ENCODE measurements at places on chromosomes 3 and 15.

GRCh38 chr3:54671511-54671910 is 256.3 kb downstream of the LRTM1 start:
- DNase-seq: no peak

GRCh38 chr3:44021651-44022594 is 219.8 kb upstream of the TOPAZ1 start:
- no peak for DNase-seq

GRCh38 chr3:171115667-171116066 is 89.1 kb upstream of the SLC2A2 start:
- DNase-seq: no peak

GRCh38 chr3:79973917-79974595 is 206.3 kb upstream of the ROBO1 start:
- DNase-seq: no peak

- no peak for DNase-seq
These were observed 287.8 kb downstream of the XXYLT1 start for GRCh38 chr3:194983121-194983520.

DNA sequence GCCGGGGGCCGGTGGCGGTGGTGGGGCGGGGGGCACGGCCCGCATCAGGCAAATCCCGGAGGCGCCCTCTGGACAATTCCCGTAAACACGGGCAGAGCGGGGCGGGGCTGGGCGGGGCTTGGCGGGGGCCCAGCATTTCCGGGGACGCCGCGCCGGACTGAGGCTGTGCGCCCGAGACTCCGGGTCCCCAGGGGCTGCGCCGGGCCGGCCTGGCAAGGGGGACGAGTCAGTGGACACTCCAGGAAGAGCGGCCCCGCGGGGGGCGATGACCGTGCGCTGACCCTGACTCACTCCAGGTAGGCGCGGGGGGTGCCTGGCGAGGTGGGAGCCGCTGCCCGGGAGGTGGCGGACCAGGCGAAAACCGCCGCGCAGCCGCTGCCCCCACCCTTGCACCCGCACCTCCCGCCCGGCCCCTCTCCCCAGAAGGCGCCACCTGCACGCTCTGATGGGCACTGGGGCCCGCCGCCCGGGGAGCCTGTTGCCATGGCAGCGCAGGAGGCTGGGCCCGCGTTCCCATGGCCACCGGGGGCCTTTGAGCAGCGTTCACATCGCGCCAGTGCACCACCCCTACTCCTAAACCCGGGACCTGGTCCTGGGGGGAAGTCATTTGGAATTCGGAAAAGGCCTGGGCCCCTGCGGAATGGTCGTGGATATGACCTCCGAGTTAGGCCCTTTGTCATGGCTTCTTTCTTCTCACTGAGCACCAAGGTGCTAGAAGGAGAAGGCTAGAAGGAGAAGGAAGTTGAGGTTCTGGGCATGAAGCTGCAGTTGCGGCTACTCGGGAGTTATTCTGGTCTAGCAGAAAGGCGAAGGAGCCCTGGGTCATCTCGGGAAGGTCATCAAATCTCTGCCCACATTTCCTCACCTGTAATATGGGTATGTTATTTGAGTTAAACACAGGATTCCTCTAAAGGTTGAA is 16.1 kb upstream of the SEMA4B start:
- DNase-seq: peak; percentile 20

GRCh38 chr15:48643776-48644466 is 1.6 kb downstream of the FBN1 start:
- DNase-seq: no peak

DNA sequence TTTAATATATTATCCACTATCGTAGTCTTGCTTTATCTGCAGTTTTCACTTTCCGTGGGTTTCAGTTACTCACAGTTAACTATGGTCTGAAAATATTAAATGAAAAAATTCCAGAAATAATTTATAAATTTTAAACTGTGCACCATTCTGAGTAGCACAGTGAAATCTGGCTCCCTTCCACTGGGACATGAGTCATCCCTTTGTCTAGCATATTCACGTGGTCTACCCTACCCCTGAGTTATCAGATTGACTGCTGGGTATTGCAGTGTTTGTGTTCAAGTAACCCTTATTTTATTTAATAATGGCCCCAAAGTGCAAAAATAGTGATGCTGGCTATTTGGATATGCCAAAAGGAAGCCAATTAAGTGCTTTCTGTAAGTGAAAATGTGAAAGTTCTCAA is 539.5 kb upstream of the AGTR1 start:
- DNase-seq: no peak

- DNase-seq: no peak
These were observed 30.8 kb upstream of the ARF4 start for GRCh38 chr3:57627976-57628375.

GRCh38 chr15:52797625-52798501 is 7.7 kb upstream of the ONECUT1 start:
- no peak for DNase-seq

DNA sequence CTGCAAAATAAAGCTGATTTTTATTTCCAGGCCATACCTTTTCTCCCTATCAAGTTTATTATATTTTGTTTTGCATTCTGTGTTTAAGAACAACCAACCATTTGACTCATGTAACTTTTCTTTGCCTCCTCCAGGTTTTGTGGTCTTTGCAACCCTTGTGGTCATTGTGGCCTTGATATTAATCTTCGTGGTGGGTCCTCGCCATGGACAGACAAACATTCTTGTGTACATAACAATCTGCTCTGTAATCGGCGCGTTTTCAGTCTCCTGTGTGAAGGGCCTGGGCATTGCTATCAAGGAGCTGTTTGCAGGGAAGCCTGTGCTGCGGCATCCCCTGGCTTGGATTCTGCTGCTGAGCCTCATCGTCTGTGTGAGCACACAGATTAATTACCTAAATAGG is 27.6 kb downstream of the NIPA2 start:
- no peak for DNase-seq

DNA sequence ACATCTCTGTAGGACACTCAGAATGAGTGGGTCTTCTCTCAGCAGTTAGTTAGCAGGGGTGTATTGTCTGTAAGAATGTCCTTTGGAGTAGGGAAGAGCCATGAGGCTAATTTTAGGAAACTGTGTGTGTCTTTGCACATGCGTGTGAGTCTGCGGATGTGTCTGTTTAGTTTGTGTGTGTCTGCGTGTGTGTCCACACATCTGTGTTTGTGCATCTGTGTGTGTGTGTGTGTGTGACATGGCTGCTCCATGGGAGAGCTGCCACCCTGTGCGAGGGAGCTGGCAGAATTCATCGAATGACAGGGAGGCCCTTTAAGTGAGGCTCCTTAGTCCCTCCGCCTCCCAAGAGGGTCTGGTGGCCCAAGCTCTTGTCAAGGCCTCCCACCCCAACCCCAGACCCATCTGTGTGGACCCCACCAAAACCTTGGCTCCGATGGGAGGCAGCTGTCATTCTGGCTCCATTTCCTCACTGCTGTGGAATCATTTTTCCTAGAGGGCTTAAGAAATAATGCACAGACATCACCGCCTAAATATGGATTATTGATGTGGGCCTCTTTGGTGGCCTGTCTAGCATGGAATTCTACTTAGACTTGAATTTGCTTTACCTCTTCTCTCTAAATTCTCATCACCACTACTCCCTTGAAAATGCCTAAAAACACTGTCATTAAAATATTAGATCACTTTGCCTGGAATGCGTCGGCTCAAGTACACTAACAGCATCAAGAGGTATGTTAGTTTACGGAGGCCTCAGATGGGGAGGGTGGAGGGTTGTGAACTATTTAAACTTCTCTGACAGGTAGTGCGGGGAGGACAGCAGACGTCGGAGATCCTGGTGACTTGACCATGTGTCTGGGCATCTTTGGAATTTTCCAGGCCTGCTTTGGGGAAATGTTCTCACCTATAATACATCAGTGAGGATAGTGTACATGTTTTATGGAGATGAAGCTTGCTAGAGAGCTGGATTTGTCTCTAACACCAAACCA is 9.4 kb downstream of the ESYT3 start:
- DNase-seq: no peak

- DNase-seq: peak; percentile 33
These were observed 624 bp downstream of the AKAP13 start for GRCh38 chr15:85380812-85381642.

DNA sequence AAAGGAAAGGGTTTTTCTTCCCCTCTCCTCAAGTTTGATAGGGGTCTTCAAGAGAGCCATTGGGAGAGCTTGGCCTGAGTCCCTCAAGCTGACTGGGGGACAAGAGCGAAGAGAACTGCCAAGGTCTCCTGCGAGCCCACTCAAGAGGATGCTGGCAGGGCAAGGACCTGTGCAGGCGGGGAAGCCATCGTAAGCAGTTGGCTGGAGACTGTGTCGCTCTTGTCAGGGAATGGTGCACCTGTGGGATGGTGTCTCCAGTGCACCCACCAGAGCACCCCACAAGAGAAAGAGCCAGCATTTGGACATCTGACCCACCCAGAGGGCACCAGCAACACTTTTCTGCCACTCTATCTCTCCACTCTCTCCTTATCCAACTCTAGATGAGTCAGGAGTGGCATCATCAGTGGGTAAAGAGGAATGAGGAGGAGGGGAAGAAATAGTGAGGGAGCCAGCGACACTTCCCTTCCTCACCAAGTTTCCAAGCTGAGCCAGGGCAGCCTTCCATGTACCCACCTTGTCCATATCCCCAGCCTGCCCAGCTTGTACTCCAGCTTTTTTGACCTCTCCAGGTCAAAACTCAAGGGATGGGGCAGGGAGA is 13.6 kb upstream of the XIRP1 start:
- DNase-seq: no peak

DNA sequence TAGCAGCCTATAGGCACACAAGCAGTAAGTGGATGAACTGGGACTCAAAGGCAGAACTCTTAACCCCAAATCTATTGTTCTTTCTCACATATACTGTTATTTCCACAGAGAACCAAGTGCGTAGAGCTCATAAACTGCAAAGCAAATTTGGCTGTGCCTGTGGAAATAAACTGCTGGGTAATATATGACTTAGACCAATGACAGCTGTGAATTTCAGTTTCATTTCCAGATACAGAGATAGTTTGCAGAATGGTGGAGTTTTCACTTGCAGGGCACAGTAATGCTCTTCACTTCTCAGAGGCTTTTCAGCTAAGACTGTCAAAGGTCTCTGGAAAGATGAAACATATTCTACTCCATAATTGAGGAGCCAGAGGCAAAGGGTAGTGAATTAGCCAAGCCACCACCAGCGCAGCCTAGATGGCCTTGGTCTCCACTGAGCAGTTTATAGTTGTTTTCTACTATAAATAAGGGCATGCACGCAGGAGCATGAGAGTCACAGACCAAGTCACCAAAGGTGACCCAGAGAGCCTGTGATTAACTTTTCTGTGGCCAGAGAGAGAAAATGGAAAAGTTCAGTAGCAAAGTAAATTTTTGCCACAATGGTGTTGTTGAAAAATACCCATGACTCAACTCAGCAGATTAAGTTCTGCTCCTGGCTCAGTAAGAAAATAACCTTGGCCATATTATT is 180.7 kb upstream of the GRM7 start:
- DNase-seq: no peak
